ENCODE measurements at places on chromosomes 7 and 10.

DNA sequence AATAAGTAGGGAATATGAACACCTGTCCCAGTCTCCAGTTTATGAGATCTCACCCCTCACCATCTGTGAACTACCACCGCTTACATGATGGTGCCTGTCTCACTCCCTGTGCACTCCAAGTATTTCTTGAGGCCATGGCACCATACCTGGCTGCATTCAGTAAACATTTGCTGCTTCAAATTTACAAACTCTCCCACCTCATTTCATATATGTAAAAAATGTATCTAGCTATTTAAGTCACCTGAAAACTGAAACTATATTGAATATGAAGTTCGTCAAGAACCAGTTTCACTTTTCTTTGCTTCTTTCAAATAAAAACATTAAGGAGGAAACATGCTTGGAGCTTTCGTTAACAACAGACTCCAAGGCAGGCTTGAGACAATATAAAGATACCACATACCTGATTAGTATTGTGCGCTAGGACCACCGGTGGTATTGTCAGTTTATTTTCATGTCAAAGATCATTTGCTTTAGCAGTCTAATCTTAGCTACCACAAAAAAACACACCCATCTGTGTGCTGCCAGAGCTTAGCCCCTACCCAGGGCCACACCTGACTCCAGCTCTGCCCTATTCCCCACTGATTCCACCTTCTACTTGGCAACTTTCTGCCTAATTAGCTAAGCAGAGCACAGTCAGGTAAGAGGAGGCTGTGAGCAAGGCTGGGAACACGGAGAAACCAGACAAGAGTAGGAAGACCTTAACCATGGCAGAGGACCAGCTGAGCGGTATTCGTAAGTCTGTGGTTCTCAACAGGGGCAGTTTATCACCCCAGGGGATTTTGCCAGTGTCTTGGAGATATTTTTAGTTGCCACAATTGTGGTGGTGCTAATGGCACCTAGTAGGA, 92.0 kb downstream of the ZFAND4 start:
- DNase-seq: no peak

GRCh38 chr10:6119423-6119822, 30.6 kb downstream of the RBM17 start:
- DNase-seq: no peak

DNA sequence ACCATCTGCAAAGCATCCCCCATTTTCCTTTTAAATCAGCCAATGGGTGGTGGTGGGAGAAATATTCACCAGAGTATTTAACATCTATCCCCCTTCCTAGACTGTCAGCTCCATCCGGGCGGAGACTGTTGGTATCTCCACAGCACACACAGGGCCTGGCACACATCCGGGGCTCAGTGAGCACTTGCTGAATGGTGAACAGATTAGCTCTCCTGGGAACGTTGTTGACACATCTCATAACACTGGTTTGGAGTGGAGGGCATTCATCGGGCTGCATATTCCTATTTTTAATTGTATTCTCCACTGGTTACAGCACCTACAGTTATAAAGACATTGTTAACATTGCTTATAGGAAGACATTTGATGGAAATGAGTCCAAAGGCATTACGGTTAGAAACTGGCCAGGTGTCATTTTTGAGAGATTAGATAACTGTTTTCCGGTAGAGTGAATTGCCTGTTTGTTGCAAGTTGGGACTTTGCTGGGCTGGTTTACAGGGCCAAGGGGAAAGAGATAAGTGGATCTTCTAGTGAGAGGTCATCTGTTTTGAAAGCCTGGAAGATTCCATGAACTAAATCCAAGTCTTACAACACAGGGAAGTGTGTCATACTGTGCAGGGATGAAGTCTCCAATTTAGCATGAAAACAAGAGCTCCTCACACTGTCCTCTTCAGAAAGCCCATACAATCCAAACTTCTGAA, 101.8 kb downstream of the EGFR start:
- no peak for DNase-seq

GRCh38 chr7:43112941-43113621, 634 bp downstream of the HECW1 start:
- DNase-seq: no peak

DNA sequence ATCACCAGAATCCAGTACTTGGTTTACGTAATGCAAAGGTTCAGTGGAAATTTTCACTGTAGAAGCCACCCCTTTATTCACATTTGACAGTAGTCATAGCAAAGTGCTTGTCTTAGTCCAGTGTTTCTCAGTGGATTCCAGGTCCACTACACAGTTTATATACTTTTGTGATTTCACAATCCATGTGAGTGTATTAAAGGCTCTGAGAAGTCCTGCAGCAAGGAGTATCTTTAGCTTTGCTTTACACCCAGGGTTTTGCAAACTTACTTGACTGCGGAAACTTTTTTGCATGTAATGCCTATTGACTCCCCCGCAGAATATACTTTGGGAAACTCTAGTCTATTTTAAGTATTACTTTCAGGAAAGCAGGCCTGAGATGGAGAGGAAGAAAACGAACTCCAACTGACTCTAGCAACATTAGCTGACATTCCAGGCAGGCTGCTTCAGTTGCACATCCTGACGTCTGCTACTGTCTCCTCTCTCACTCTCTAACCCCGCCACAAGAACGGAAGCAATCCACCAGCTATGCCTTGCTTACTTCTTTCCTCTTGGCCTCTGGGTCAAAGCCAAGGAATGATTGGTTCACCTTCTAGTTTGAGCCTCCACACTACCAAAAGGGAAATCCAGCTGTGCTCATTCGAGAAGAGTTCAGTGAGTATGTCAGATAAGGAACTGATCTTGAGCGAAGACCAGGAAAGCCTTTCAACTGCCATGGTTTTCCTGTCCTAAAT, 6.2 kb downstream of the PLXNA4 start:
- DNase-seq: no peak

GRCh38 chr7:64300641-64301405, 12.9 kb upstream of the ZNF736 start:
- peak; percentile 8 for DNase-seq

GRCh38 chr7:92835261-92835850, 1.0 kb downstream of the CDK6 start:
- DNase-seq: peak; percentile 88

DNA sequence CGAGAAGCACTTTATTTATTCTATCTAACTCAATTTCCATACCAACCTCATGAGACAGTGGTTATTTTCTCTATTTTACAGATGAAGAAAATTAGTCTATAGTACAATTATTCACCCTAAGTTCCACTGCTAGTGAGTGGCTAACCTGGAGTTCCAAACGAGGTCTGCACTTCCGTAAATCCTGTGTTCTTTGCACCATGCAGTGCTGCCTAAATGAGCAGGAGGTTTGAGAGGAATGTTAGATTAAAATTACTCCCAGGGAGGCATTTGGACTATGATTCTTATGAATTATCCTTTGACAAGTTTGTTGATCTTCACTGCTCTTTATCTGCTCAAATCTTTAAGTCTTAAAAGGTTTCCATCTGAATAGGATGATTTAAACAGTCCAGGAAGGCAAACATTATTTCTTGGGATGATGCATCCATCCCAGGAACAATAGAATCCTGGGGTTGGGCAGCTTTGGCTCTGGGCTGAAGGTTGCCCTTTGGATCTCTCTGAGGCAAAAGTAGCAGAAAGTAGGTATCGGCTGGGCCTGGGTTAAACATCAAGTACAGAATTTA, 400.8 kb downstream of the REEP3 start:
- DNase-seq: no peak

GRCh38 chr10:119306986-119307392, 99.6 kb downstream of the GRK5 start:
- DNase-seq: peak; percentile 46

DNA sequence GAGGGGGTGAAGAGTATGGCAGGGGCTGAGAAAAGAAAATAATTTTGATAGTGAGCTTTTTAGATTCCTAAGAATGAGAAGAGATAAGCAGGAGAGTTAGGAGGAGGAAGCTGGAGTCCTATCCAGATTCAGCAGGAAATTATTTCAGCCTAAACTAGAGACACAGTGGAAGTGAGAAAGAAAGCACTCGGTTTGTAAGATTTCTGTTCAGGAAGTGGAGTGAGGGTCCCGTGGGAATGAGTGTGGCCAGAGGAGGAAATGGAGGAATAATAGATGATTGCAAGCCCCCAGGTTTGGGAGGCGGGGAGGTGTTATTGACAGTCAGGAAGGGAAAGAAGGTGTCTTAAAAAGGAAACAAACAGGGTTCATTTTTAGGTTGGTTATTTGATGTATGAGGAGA, 84.8 kb upstream of the NRP1 start:
- no peak for DNase-seq

DNA sequence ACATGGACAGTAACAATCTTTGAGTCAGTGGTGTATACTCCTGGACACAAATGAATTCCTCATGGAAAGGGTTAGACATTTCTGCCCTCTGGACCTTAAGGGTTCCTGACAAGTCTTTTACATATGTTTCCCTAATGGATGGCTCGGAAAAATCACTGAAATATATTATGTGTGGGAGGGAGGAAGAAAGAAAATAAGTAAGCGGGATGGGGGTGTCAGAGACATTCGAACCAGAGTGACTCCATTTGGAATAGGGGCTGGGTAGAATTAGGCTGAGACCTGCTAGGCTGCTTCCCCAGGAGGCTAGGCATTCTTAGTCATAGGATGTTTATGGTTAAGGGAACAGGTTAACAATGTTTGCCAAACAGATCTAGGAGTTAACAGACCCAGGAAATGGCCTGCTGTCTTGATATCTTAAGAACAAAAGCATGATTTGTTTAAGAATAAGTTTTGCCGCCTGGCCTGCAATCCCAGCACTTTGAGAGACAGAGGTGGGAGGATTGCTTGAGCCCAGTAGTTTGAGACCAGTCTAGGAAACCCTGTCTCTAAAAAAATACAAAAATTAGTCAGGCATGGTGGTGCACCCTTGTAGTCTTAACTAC, 1241.7 kb downstream of the TYW1 start:
- no peak for DNase-seq

DNA sequence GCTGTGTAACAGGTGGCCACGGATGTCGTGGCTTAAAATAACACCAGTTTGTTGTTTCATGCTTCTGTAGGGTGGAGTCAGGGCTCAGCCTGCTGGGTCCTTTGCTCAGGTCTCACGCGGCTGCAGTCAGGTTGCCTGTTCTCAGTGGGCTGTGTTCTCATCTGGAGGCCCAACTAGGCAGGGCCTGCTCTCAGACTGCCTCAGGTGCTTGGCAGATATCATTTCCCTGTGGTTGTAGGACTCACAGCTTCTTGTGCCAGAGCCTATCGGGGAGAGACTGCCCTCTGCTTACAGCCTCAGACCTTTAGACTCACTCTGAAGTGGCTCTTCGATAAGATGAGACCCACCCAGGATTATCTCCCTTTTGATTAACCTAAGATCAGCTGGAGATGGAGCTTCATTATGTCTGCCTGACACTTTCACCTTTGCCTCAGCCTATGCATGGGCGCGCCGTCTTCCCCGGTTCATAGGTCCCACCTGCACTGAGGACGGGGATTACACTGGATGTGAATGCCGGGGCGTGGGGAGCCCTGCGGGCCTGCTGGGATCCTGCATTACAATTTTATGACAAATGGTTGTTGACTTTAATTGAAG, 55.3 kb downstream of the INPP5A start:
- DNase-seq: no peak

- DNase-seq: no peak
Observed at GRCh38 chr10:49629431-49629881, 15.6 kb downstream of the CHAT start.

DNA sequence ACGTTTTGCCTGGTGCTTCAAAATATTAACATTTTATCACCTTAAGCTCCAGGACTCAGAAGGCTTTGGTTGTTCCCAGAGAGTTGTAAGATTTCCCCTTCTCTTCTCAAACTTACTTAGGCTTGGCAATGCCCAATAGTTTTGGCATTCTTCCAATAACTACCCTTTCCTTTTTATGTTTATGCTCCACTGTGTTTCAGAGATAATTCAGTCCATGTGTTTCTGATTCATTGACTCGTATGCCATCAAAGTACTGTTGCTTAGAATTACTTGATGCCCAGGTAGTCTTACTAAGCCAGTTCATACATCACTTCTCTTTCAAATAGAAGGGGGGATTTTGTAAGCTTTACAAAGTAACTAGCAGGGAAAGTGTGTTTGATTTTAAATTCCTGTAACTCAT, 66.6 kb downstream of the AGMO start:
- DNase-seq: no peak

DNA sequence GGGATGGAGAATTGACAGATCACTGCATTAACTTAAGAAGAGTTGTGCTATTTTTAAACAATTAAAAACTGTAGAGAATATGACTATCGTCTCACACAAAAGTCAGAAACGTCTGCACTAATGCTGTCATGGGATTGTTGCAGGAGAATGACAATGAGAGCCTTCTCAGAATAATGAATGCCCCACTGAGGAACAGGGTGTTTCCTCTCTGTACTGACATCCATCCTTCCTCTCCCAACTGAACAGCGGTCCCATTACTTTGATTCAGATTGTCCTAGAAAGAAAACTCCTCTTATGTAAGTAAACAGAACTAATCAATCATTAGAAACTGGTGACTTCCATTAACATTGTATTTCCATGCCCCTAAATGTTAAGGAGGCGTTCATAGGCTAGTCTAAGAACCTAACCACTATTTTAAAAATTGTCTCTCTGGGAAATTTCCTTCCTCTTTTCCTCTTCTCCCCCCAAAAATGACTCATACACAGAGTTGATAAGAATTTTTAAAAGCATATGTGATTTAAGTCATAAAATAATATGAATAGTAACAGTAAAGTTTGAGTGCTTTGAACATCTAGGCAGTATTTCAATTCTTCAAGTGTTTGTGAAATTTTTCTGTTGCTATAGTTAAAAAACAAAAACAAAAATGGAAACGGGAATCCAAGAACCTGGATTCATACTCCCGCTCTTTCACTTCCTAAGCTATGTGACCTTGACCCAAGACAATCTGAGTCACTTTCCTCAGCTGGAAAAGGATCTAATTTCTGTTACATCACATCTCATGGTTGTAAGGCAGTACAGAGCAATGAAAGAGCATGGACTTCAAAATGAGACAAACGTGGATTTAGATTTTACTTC, 12.7 kb upstream of the MACC1 start:
- DNase-seq: peak; percentile 26
